ENCODE measurements at places on chromosomes 12 and 14.
A peak's percentile ranks its signal among the peaks of the same experiment; 100 is the strongest.

GRCh38 chr12:42790761-42791151 lies 201.2 kb upstream of the PRICKLE1 start:
- no peak for DNase-seq

DNA sequence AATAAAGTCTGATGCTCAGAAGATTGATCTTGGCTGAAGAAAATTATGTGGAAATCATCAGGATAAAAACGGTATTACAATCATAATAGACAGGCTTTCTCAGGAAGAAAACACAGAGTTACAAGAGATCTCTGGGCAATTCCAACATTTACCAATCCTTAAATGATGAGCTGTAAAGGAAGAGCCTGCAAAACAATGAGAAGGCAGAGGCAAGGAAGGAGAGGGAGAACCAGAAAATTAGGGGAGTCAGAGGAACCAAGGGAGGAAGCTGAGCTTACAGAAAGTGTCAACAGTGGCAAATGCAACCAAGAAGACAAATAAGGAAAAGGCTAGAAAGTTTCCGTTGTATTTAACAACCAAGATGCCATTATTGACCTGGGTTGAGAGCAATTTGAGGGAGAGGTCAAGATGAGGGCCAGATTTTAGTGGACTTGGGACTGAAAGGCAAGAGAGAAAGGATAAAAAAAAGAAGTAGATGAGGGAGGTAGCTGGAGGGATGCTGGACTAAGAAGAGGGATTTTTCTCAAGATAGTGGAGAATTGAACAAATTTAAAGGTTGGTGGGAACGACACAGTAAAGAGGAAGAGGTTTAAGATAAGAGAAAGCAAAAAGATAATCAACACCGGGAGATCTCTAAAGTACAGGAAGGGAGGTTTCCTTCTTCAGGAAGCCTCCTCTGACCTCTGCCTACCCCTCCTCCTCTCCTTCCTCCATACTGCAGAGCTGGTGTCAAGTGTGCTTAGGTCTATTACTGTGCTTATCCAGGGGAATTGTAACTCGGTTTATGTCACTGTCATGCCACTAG lies 116.9 kb downstream of the DUSP6 start:
- no peak for DNase-seq

DNA sequence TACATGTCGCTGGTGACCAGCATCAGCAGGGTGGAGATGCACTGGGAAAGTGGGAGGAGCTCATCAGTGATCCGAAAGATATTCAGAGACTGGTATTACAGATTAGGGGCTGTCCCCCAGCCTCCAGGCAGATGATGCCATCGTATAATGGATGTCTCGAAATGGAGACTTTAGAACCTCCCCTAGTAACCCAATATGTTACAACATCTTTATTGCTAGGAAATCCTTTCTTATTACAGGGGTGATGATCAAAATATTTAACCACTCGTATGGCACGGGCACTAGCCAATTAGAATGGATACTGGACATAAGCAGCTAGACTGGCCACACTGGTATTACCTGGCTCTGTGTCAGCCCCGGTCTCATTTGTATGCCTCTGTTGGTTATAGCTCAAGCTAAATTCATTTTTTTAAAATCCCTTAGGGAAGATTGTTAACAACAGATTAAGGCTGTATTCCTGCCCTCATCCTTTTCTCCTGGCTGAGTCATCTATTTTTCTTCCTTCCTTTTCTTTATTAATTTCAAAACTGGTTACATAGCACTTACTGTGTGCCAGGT lies 10.8 kb upstream of the CEBPE start:
- DNase-seq, result no peak

DNA sequence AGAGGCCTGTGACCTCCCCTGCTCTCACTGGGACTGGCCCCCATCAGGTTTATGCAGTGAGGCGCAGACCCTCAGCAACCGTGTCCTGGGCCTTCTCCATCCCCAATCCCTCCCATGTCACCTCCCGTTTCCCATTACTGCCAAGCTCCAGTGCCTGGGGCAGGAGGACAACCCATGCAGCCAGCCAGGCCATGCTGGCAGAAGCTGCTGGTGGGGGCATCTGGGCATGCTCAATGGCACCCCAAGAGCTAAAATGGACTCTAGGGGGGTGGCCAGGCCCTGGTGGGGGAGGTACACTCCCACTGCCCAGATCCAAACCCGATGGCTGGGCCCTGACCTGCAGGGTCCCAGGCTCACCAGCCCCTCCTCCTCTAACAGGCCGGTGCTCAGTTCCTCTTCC lies 20.5 kb upstream of the GPR132 start:
- no peak for DNase-seq

DNA sequence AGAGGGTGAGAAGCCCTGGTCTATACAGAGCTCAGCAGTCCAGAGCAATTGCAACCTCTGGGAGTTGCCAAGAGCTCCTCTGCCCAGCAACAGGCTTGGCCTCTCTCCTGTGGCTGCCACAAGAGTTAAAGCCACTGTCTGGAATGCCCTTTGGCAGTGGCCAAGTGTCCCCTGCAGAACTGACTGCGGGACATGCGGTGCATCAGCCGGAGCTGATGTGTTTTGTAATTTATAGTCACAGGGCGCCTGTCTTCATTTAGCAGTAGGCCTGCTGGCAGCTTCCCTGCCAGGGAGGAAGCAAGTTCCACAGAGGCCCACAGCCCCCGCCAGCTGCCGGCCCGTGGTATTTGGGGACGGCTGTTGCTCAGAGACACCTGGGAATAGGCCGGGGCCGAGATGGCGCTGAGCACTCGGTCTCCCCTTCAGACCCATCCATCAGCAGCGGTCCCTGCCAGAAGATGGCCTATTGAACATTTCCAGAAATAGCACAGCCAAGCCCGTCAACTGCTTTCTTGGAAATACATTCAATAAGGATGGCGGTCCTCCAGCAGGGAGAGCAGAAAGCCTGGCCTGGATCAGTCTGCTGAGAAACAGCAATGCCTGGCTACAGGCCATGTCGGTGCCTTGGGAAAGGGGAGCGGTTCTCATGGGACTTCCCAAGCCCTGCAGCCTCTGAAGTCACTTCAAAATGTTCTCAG lies 217.4 kb downstream of the CRADD start:
- peak; percentile 74 for DNase-seq

GRCh38 chr14:94879537-94879936 lies 109.6 kb upstream of the GSC start:
- no peak for DNase-seq

- no peak for DNase-seq
Observed at GRCh38 chr12:32440120-32440865, 40.9 kb downstream of the FGD4 start.

- peak; percentile 20 for DNase-seq
Observed at GRCh38 chr12:22101749-22102243, 55.8 kb downstream of the CMAS start.

- DNase-seq, result no peak
Observed at GRCh38 chr14:55381561-55381960, 30.1 kb downstream of the ATG14 start.

- DNase-seq, result no peak
Observed at GRCh38 chr14:99028521-99028920, 243.5 kb downstream of the BCL11B start.

DNA sequence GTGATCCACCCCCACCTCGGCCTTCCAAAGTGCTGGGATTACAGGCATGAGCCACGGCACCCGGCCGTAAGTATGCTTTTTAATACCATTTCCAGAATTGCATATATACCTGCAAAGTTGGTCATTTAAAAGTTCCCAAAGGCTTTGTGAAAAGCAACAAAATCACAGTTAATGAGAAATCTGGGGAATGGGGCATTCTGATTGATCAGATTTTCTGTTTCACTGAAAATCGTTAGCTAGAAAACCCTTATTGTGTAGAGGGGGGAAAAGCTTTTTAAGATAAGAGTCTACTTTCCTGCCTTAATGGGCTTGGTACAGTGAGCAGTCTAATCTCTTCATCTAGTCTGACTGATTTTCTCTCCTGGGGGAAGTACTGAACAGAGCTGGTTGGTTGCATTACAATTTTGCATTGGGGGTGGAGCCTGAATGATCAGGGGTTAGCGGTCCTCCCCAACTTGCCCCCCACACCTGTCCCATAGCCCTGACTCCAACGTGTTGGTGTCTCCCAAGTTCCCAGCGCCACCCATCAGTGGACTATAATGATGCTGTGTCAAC lies 23.8 kb downstream of the IL31 start:
- DNase-seq, result no peak

DNA sequence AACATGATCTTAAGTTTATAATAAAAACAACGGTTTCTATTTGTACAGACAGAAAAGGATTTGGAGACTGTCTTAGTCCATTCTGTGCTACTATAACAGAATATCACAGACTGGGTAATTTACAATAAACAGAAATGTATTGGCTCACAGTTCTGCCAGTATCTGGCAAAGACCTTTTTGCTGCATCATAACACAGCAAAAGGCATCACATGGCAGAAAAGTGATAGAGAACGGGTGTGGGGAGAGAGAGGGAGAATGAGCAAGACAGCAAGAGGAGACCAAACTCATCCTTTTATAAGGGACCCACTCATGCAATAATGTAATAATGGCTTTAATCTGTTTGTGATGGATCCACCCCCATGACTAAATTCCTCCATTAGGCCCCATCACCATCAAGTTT lies 17.0 kb upstream of the NUDT4 start:
- DNase-seq, result no peak

DNA sequence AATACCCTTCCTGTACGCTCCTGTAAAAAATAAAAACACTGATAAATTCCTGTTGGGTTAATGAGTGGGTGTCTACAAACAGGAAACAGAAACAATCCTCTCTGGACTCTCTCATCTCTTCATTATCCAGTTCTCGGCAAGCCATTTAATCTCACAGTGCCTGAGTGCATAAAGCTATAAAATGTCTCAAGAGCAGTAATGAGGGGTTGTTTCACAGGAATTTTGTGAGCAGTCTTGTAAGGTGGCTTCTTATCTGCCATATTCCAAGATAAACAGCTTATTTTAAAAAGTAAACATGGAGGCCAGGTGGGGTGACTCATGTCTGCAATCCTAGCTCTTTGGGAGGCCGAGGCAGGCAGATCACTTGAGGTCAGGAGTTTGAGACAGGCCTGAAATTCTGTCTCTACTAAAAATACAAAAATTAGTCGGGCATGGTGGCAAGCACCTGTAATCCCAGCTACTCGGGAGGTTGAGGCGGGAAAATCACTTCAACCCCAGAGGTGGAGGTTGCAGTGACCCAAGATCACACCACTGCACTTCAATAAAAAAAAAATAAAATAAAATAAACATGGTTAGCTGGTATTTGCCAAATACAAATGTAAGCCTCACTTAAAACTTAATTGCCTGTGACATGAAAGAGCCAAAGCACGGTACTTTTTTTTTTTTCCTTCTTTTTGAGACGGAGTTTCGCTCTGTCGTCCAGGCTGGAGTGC lies 54.0 kb downstream of the CLIP1 start:
- no peak for DNase-seq

DNA sequence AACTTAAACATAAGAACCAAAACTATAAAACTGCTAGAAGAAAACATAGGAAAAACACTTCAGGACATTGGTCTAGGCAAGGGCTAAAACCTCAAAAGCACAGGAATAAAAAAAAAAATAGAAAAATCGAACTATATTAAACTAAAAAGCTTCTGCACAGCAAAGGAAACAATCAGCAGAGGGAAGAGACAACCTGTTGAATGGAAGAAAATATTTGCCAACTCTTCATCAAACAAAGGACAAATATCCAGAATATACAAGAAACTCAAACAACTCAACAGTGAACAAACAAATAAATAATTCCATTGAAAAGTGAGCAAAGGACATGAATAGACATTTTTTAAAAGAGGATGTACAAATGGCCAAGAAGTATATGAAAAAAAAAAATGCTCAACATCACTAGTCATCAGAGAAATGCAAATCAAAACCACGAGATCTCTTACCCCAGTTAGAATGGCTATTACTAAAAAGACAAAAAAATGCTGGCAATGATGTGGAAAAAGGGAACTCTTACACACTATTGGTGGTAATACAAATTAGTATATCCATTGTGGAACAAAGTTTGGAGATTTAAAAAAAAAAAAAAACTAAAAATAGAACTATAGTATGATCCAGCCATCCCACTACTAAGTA lies 152.0 kb downstream of the NDUFA12 start:
- DNase-seq, result no peak

GRCh38 chr12:101653503-101653902 lies 43.9 kb upstream of the CHPT1 start:
- no peak for DNase-seq

GRCh38 chr12:131210506-131211339 lies 257.0 kb downstream of the ADGRD1 start:
- DNase-seq, result no peak

DNA sequence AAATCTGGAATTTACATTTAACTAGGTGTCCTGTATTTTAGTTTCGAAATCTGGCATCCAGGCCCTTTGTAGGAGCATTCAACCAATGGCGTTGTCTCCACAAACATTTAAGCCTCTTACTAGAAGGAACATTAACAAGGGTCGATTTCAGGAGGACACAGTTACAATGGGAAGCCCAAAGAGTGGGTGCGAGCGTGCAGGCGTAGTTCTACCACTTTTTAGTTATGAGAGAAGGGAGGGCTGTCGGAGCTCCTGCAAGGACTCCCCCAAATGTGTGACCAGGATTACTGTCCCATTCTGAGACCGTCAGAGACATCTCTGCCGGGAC lies 365 bp upstream of the ABHD4 start:
- no peak for DNase-seq

DNA sequence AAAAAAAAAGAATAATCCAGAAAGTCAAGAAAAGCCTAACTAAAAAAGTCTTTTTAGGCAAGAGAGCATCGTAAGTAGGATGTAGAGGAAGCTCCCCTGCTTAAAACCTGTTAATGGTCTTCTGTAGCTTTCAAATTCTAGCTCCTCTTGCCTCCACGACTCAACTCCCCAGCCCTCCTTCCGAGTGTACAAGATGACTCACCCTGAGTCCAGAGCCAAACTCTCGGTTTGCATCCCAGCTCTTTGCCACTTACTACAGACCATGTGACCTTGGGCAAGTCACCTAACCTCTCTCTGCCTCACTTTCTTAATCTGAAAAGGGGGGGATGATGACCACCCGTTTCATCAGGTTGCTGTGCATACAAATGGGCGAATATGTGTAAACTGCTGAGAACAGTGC lies 460.4 kb downstream of the DPF3 start:
- DNase-seq, result no peak

DNA sequence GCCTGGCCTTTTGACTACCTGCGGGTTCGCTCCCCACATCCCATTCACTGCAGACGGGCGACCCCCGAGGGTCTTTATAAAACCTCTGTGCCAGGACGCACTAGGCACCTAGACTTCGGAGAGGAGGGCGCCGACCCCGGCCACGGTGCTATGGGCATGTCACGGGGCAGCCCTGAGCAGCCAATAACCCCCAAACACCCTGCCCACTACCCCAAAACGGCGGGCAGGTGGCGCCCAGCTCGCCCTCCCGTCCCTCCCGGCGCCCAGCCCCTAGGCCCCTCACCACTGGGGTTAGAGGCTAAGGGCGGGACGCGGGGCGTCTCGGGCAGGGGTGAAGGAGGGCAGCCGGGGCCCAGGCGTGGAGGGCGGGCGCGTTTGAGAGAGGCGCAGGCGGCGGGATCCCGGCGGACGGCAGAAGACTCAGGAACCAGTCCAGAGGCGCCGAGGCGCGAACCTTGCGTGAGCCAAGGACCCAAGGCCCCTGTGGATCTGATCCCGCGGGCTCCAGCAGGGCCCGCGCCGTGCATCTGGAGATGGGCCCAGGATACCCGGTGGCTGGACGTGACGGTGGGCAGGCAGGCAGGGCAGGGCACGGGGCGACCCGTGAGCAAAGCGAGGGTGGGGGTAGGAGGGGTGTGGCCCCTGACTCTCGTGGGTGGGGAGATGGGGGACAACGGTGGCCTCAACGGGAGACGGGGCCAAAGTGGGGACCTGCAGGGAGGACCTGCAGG lies 11.1 kb downstream of the KRT85 start:
- no peak for DNase-seq

GRCh38 chr12:6613015-6613775 lies 6.0 kb upstream of the CHD4 start:
- DNase-seq, result peak; percentile 99
